ENCODE measurements at places on chromosomes 13 and 19.

GRCh38 chr13:75936791-75937190 lies 300.7 kb downstream of the LMO7 start:
- no peak for DNase-seq

- DNase-seq, result no peak
Measured at GRCh38 chr13:40484974-40485373, 181.5 kb downstream of the FOXO1 start.

GRCh38 chr19:35117116-35117515 lies 1.5 kb downstream of the FXYD3 start:
- DNase-seq, result no peak

DNA sequence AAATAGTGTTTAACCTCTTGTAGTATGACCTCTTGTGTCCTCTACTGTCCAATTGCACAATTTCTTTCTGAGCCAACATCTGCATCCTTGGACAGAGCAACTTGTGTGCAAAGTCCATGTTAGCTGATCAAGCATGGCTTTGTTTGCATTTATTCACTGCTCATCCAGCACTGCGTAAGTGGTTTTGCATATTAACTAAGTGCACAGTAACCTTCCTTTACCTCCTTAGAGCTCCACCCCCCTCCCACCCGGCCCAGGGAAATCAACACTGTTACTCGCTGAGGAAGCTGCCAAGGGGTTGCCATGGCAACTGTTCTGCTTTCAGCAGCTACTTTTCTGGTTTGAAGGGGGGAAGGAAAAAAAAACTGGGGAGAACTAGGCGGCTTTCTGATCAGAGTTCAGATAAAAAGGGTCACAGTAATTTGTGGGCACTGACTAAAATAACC lies 153.5 kb upstream of the KLF12 start:
- DNase-seq, result peak; percentile 73

DNA sequence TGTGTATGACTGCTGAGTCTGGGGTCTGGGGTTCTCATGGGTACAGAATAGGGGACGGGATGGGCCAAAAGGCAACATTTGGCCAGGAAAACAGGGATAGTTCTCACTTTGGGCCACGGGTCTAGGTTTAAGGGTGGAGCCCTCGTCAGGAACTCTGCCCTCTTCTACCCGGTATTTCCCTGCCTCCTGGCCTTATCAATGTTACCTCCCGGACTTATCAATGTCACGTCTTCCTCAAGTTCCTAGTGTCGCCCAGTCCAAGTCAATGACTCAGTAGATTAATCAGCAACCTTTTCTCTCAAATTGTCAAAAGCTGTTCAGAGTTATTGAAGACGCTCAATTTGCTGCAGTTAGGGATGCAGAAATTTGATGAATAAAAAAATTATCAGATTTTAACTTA lies 234.8 kb downstream of the B3GLCT start:
- DNase-seq, result no peak

DNA sequence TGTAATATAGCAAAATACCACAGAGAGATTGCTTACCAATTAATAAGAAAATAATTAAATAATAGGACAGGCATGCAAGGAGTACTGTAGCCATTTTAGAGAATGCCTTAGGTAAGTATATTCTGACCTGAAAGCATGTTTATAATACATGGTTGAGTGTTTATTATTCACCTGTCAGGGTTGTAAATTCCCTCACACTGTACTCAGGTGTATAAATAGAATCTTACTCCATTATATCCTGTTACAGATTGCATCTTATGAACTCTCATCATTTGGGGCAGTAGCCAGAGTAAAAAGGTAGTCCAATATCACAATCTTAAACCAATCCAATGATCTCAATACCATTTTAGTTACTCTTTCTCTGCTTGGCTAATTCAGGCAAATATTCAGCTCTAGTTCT lies 35.8 kb upstream of the GTF2F2 start:
- DNase-seq, result no peak

- no peak for DNase-seq
Measured at GRCh38 chr13:68929075-68929745, 1178.4 kb upstream of the ATXN8OS start.

Data from SK-N-DZ (cell line).